Activated CD4-positive, alpha-beta T cell treated with anti-CD3 and anti-CD28 coated beads, Interleukin-2, amount 10 ng/mL, durations not matched to agents 24 days and 14 days (primary cell): ENCODE measurements at places on chromosomes 3 and 15. TPM values are rescaled to one million over a fixed set of nuclear protein-coding genes. Genes with fewer than 3 reads are reported as not detected.

DNA sequence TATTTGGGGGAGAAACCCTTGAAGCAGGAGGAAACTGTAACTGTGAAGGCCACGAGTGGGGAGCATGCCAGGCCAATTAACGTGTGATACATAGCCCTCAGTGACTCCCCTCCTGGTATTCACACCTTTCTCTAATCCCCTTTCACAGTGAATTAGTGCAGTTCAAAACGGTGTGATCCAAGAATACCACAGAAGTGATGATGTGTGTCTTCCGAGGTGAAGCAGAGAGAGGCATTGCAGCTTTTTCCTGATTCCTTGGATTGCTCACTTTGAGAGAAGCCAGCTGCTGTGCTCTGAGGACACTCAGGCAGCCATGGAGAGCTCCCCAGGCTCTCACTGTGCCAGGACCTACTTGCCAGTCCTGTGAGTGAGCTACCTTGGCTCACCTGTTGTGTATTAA, 17.3 kb downstream of the NIPA2 start:
- peaks cover 42% of the 10 kb centered on the region for H3K36me3 ChIP-seq
- H3K4me3 ChIP-seq = no peak overlapping the region
- H3K4me1 ChIP-seq = peaks cover 6% of the 10 kb centered on the region

DNA sequence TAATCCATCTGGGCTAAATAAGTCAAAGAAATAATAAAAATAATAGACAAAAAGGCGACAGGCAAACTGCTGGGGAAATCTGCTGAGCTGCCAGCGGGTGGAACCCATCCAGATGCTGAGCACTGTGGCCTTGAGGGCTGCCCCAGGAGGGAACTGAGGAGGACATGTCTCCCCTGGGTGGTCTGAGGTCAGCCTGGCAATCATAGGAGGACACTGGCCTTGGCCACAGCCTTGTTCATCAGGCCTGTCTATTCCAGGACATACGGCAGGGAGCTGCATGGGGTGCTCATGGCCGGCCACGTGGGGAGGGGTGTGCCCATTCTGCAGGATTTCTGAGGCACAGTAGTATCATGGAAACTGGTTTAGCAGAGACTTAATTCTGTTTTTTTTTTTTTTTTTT, 21.5 kb upstream of the SNRPA1 start:
- DNase-seq = no peak
- H3K4me3 ChIP-seq = no peak overlapping the region
- H3K27me3 ChIP-seq = no peaks in the 10 kb centered on the region
- H3K36me3 ChIP-seq = no peaks in the 10 kb centered on the region

- H3K27ac ChIP-seq = no peak overlapping the region
- peaks cover 10% of the 10 kb centered on the region for H3K4me1 ChIP-seq
- no peaks in the 10 kb centered on the region for H3K27me3 ChIP-seq
- no peak for DNase-seq
- no peak overlapping the region for H3K4me3 ChIP-seq
- H3K36me3 ChIP-seq = peaks cover 7% of the 10 kb centered on the region
These were observed 5.2 kb upstream of the MANF start for GRCh38 chr3:51379746-51380455.

DNA sequence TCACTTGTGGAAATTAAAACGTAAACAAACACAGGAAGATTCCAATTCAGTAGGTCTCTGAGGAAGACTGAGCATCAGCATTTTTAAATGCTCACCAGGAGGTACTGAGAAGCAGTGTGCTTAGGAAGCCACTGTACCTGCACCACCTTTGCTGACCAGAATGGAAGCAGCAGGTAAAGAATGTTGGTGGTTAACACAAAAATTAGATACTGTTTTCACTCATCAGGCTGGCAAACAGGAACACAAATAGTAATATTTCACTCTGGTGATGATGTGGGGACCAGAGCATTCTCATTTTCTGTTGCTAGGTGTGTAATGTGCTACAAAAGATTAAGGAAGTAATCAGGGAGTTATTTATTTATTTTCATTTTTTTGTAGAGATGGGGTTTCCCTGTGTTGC, 29.9 kb upstream of the GHSR start:
- H3K36me3 ChIP-seq = no peaks in the 10 kb centered on the region
- H3K4me1 ChIP-seq = peaks cover 17% of the 10 kb centered on the region
- H3K4me3 ChIP-seq = no peak overlapping the region
- DNase-seq = no peak

DNA sequence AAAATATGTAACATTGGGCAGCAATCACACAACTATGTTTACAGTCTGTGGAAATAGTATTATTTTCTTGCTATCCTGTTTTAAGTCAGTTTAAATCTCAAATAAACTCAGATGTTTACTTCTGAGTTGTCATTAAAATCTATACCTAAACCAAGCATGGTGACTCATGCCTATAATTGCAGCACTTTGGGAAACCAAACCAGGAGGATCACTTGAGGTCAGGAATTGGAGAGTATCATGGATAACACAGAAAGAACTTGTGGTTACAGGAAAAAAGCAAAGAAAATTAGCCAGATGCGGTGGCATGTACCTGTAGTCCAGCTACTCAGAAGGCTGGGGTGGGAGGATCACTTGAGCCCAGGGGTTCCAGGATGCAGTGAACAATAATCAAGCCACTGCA, 631.6 kb upstream of the EPHA6 start:
- H3K27me3 ChIP-seq = no peaks in the 10 kb centered on the region
- no peaks in the 10 kb centered on the region for H3K4me1 ChIP-seq

DNA sequence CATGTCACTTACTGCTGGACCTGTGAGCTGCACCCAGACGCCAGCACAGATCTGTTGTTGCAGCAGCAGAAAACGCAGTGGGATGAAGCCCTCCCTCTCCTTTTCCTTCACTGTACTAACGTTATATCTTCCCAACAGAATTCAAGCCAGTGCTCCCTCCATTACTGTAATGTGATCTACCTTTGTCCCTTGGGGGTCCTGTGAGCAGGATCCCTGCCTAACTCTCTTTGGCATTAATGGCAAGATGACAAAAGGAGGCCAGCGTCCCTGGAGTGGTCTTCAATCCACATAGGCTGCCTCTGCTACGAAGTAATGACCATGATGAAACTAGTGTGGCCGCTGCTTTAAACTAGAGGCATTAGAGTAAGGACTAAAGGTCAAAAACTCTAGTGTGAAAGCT, 69.3 kb upstream of the SOX14 start:
- H3K4me1 ChIP-seq = no peaks in the 10 kb centered on the region
- no peak overlapping the region for H3K4me3 ChIP-seq
- no peaks in the 10 kb centered on the region for H3K36me3 ChIP-seq
- no peaks in the 10 kb centered on the region for H3K27me3 ChIP-seq
- no peak overlapping the region for H3K27ac ChIP-seq

DNA sequence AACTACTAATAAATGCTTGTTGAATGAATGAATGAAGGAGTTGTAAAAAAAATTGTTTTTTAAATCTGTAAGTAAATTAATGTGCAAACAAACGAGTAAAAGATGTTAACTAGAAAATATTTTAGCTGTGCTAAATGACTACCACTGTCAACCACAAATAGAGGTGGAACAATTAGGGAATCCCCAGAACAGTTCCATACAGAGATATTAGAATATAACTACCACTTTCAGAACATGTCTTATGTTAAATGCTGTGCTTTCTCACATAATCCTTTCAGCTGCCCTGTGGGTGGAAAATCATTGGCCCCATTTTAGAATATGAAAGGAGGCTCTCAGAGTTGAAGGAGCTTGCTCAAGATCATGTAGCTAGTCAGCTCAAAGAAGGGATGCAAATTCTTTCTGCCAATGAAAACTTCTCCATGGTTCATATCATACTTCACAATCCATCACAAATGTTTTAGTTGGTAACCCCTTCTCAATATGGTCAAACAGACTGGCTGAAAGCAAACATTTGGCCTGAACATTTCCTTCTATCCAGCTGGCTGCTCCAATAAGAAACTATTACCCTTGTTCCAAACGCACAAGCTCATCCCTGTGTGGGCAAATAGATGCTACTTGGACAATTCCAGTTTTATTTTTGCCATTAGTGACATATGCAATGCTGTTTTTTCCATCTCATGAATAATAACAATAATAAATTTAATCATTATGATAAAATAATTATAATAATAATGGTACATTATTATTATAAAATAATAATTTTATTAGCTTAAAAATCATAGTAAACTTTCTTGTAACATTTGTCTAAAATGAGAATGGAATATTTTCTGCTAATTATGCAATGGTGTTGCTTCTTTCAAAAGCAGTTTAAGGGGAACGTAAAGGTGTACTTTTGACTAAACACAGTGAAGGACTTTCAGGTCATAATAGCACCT, 290.4 kb upstream of the STT3B start:
- H3K27me3 ChIP-seq = no peaks in the 10 kb centered on the region
- no peak overlapping the region for H3K4me3 ChIP-seq
- H3K27ac ChIP-seq = peak overlapping the region; percentile 7
- no peaks in the 10 kb centered on the region for H3K36me3 ChIP-seq
- H3K4me1 ChIP-seq = peaks cover 24% of the 10 kb centered on the region
- no peak for DNase-seq

GRCh38 chr3:66449411-66449974, 51.3 kb downstream of the LRIG1 start:
- H3K36me3 ChIP-seq = peaks cover 50% of the 10 kb centered on the region
- peaks cover 13% of the 10 kb centered on the region for H3K4me1 ChIP-seq
- H3K27me3 ChIP-seq = no peaks in the 10 kb centered on the region
- no peak overlapping the region for H3K27ac ChIP-seq
- no peak overlapping the region for H3K4me3 ChIP-seq

GRCh38 chr3:16211176-16211904, 36.9 kb downstream of the GALNT15 start:
- no peak overlapping the region for H3K4me3 ChIP-seq
- H3K4me1 ChIP-seq = peaks cover 4% of the 10 kb centered on the region
- H3K27me3 ChIP-seq = no peaks in the 10 kb centered on the region
- H3K36me3 ChIP-seq = no peaks in the 10 kb centered on the region

- no peak for DNase-seq
- H3K27ac ChIP-seq = no peak overlapping the region
- H3K4me1 ChIP-seq = peaks cover 5% of the 10 kb centered on the region
These were observed 16.3 kb downstream of the COL6A6 start for GRCh38 chr3:130533247-130533646.

GRCh38 chr15:68230157-68231100, 901 bp upstream of the CLN6 start:
- H3K36me3 ChIP-seq = peaks cover 11% of the 10 kb centered on the region
- H3K27ac ChIP-seq = peak overlapping the region; percentile 89
- DNase-seq = peak; percentile 58
- H3K4me1 ChIP-seq = peaks cover 29% of the 10 kb centered on the region
- peak overlapping the region; percentile 91 for H3K4me3 ChIP-seq
- peaks cover 7% of the 10 kb centered on the region for H3K27me3 ChIP-seq

DNA sequence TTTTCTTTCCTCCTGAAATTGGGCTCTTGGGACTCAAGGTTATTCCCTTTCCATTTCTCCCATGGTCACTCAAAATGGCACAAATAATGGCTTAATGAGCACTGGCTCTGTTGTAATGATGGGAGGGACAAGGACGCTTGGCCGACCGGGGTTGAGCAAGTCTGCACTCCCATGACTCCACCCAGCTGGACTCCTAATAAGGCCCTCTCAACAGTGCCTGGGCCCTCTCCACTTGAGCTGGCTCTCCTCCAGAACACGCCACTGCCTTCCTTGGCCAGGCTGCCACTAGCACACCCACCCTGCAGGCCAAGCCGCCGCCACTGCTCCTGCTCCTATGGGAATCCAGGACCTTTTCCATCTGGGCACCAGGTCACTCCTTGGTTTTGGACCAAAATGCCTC, 42.3 kb downstream of the ADCY5 start:
- H3K27me3 ChIP-seq = no peaks in the 10 kb centered on the region
- no peak overlapping the region for H3K4me3 ChIP-seq
- no peak overlapping the region for H3K27ac ChIP-seq
- no peaks in the 10 kb centered on the region for H3K36me3 ChIP-seq

DNA sequence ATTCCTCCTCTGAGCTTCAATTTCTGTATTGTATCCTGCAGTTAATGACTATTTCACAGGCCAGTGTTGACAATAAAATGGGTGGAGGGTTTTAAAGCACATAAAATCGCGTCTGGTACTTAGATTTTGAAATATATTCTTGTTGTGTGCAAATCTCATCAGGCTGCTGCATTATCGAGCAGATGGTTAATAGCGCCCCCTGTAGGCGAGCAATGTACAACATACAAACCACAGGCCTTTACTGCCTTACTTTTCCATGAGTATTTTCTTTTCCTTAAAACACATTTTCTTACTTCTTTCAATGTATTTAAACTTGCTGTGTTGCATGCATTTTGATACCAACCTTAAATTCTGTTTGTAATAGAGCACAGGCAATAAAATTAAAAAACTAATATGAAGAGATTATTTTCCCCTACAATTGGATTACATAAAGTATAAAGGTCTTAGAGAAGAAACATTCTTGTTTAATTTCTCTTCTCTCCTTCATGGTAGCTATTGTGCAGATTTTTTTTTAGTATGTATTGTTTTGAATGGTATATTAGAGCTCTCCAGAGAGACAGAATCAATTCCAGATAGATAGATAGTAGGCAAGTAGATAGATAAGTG, 608.4 kb downstream of the CADM2 start:
- H3K36me3 ChIP-seq = no peaks in the 10 kb centered on the region
- H3K27me3 ChIP-seq = no peaks in the 10 kb centered on the region
- H3K4me1 ChIP-seq = no peaks in the 10 kb centered on the region
- DNase-seq = peak; percentile 71
- no peak overlapping the region for H3K4me3 ChIP-seq

- peaks cover 2% of the 10 kb centered on the region for H3K36me3 ChIP-seq
- H3K4me1 ChIP-seq = peaks cover 40% of the 10 kb centered on the region
- no peak overlapping the region for H3K4me3 ChIP-seq
- peak; percentile 68 for DNase-seq
These were observed 112.8 kb upstream of the MEF2A start for GRCh38 chr15:99452728-99453636.

DNA sequence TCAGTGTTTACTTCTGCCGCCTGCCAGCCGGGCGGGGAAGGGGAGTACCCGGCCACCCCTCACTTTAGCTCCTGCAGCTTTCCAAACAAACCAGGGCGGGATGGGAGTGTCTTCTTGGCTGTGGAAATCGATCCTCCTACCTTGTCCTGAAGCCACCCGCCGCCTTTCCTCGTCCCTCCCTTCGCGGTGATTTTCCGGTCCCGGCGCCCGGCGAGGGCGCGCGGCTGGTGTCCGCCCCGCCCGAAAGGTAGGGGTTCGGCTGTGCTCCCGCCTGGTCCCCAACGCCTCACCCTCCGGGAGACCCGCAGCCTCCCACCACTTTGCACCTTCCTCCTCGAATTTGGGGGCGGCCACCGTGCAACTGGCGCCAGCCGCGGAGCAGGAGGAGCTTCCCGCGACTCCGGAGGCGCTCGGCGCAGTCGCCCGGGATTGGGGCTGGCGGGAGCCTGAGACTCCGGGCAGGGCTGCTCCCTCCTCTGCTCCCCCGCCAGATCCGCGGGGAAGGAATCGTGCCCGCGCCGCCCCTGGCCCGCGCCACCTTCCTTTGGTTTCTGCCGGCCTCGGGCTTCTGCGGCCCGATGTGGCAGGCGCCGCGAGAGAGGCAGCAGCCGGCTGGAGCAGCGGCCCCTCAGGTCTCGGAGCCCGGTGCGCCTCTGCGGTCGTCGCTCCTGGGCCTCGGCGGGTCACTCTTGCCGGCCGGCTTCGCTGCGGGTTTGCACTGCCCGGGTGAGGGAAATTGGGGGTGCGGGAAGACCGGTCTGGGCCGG, 30.7 kb upstream of the ST3GAL6 start:
- peaks cover 72% of the 10 kb centered on the region for H3K27me3 ChIP-seq
- no peaks in the 10 kb centered on the region for H3K36me3 ChIP-seq
- DNase-seq = peak; percentile 67
- no peak overlapping the region for H3K27ac ChIP-seq

The LARP6 gene
- total RNA-seq = not detected in 2 replicates

The C3orf49 gene
- total RNA-seq = not detected in 2 replicates

The ANKDD1A gene
- 1.4 and 1.8 TPM in 2 replicates for total RNA-seq

The DPPA4 gene
- total RNA-seq = not detected in 2 replicates

The UTS2B gene
- not detected in 2 replicates for total RNA-seq

The FBXL2 gene
- total RNA-seq = not detected in 2 replicates

The RBP2 gene
- total RNA-seq = not detected in 2 replicates

The DET1 gene
- total RNA-seq = 2.1 and 2.8 TPM in 2 replicates

The KCNMB3 gene
- total RNA-seq = 0.19 and 0.70 TPM in 2 replicates

The MOBP gene
- total RNA-seq = not detected in 2 replicates
